ENCODE measurements at places on chromosomes 16 and 17.

- no peak for DNase-seq
Measured at GRCh38 chr16:58048494-58049231, 23.1 kb downstream of the MMP15 start.

DNA sequence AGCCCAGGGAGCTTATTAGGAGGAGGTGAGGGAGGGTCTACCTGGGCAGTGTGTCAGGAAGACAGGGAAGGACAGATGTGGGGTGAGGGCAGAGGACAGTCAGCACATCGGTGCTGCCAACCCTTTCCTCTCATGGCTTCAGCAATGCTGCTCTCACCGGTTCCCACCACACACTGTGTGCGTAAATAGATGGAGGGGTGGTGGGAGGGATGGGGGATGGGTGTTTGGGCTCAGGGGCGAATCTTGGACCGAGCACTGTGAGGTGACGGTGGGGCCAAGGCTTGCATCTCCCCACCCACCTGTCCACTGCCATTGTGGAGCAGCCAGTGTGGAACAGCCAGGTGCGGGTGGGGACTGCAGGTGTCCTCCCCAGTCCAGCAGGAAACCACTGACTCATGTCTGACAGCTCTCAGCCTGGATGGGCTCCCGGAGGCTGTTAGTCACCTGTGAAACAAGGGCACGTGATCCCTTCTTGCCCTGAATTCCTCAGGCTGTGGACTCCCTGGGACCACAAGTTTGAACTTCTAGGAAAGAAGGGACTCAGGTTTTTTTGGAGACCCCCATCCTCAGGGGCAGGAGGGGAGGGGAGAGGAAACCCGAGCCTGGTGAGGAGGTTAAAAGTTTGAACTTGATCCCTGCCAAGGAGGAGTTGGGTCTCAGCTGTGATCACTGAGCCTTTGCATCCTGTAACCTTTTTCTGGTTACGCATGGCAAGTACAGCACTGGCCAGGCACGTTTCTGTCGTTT, 42.7 kb upstream of the SMPD3 start:
- peak; percentile 46 for DNase-seq

GRCh38 chr17:10275418-10275817, 77.0 kb upstream of the GAS7 start:
- no peak for DNase-seq

DNA sequence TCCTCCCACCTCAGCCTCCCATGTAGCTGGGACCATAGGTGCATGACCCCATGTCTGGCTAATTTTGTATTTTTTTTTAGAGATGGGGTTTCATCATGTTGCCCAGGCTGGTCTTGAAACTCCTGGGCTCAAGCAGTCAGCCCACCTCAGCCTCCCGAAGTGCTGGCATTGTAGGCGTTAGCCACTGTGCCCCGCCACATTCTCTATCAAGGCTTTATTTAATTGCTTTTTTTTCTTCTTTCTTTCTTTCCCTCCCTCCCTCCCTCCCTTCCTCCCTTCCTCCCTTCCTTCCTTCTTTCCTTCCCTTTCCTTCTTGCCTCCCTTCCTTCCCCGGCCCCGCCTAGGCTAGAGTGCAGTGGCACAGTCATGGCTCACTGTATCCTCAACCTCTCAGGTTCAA, 23.7 kb downstream of the RSPRY1 start:
- no peak for DNase-seq

DNA sequence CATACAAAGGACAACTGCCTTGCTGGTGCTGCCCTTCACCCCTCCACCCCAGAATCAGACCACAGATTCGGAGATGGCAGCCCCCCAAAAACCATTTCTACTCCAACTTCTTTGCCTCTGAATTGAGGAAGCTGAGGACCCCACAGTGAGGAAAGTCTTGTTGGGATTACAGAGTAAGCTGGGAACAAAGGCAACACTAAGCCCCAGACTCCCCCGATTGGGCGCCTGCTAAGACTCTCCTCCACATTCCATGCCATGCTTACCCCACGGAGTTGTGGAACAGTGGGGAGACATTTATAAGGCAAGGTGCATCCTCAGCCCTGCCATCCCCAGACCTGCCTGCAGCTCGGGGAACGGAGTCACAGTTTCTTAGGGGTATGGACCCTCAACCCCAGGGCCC, 1.9 kb downstream of the GIT1 start:
- no peak for DNase-seq

- DNase-seq = no peak
Measured at GRCh38 chr16:25051406-25052150, 36.4 kb upstream of the ARHGAP17 start.
